Fibroblast of skin of scalp (primary cell): ENCODE measurements at places on chromosomes 6 and 20.
A peak's percentile ranks its signal among the peaks of the same experiment; 100 is the strongest.

GRCh38 chr6:17980329-17980728, 7.1 kb downstream of the KIF13A start:
- no peak for DNase-seq

DNA sequence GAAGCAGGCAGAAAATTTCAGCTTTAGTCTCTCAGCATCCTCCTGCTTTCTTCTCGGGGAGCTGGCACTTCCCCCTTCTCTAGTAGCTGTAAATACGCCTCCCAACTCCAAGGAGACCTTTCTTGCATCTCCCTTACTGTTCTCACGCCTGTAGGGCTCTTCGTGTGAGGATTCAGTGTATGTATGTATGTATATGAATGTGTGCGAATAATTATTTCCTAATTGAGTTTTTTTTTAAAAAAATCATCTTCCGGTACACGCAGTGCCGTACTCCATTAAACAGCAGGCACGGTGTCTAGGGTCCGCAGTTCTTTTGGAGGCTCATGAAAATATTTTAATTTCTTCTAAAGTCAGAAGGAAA, 85.4 kb downstream of the HFE start:
- peak; percentile 57 for DNase-seq

DNA sequence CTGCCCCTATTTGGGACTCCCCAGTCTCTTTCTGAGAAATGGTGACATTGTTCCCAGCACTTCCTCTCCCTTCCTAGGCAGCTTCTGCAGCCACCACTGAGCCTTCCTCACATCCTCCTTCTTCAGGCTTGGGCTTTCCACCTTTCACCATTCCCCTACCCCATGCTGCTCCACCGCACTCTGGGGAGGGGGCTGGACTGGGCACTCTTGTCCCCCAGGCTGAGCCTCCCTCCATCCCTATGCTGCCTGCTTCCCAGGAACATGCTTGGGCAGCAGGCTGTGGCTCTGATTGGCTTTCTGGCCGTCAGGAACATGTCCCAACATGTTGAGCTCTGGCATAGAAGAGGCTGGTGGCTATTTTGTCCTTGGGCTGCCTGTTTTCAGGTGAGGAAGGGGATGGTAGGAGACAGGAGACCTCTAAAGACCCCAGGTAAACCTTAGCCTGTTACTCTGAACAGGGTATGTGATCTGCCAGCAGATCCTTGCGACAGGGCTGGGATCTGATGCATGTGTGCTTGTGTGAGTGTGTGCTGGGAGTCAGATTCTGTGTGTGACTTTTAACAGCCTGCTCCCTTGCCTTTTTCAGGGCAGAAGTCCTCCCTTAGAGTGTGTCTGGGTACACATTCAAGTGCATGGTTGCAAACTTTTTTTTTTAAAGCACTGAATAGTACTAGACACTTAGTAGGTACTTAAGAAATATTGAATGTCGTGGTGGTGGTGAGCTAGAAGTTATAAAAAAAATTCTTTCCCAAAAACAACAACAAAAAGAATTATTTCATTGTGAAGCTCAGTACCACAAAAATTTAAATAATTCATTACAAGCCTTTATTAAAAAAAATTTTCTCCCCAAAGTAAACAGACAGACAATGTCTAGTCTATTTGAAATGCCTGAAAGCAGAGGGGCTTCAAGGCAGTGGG, 2.1 kb upstream of the CDKN1A start:
- peak; percentile 33 for DNase-seq

GRCh38 chr6:33815854-33816253, 12.1 kb upstream of the MLN start:
- DNase-seq, result peak; percentile 38

DNA sequence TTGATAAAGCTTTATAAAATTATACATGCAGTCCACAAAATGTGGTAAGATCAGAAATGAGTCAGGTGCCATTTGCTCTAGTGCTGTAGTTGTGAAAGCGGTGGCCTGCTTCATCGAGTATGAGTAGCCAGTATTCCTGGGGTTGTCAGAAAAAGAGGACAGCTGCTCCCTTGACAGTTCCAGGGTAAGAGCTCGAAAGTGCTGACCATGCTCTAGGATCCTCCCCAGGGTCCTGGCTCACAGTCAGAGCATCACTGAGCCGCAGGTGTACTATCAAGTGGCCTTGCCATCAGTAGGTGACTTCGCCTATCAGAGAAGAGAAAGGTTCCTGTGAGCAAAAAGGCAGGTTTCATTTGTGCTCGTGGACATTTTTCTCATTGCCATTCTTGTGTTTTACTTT, 3.6 kb downstream of the BTBD3 start:
- DNase-seq, result no peak

- peak; percentile 9 for DNase-seq
Observed at GRCh38 chr6:139680819-139681218, 306.4 kb upstream of the CITED2 start.

DNA sequence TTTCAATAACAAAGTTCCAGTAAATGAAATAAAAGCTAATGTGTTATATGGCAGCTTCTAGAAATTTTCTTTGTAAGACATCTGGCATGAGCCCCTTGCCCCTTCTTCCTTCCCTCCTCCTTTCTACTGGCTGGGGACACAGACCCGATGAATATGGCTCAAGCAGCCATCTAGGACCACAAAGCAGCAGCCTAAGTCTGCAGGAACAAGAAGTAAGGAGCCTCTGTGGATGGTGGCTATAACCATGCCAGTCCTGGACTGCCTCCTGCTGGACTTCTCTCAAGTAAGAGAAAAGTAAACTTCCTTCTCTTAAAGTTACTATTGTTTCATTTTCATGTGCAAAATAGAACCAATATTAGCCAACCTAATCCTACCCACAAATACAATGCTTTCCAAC, 114.9 kb upstream of the DST start:
- peak; percentile 37 for DNase-seq

DNA sequence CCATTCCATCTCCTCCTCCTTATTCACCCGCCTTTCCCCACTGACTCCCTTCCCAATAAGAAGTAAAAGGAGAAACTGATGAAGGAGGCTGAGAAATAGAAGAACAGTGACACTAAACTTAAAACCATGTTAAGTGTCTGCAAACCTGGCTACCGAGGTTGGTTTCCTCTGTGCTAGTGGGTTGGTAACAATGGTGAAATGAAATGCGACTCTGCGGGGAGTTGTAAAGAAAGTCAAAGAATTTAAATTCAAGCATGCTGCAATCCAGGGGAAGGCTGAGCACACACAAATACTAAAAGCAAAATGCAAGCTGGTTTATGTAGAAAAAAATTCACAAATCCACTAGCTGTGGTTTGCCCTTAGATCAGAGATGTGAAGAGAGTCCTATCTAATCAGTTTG, 155.2 kb upstream of the PDE10A start:
- no peak for DNase-seq

DNA sequence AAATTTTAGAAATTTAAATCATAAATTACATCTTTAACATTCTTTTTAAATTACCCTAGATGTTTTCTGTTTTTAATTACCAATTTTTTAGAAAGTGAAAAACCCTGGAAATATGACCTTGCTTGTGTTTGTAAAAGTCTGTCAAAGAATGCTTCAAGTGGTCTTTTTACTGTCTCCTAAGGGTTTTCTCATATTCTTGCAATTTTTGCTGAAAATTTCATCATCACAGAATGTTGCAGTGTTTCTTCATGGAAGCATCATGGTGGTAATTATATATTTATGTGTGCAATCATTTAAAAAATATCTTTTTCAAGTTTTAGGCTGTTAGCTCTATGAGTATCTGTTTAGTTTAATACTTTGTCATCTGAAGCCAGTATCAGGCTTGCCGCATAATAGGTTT, 178.2 kb downstream of the HDGFL1 start:
- DNase-seq, result peak; percentile 71

GRCh38 chr6:82959385-82959941, 106.2 kb downstream of the UBE3D start:
- peak; percentile 88 for DNase-seq

DNA sequence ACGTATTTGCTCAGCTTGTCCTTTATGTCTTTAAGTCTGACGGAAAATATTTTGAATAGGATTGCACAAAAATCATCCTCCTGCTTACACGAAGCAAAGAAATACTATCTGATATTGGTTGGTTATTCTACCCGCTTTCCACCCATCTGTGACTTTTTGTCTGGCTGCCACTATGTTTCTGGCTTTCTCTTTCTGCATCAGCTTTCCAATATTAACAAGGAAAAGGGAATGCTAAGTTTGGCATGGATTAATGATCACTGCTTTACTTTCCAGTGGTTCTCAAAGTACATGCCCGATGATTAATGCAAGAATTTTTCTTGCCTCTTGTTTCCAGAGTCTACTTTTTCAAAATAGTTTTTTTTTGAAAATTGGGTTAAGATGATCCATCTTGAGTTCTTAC, 57.0 kb downstream of the RNF144B start:
- DNase-seq, result no peak

- DNase-seq, result no peak
Observed at GRCh38 chr6:145621776-145622175, 113.5 kb downstream of the EPM2A start.

- peak; percentile 3 for DNase-seq
Observed at GRCh38 chr20:52746190-52746589, 226.0 kb upstream of the TSHZ2 start.

GRCh38 chr20:44961870-44962267, 1.7 kb upstream of the TOMM34 start:
- DNase-seq, result peak; percentile 17

- DNase-seq, result no peak
Observed at GRCh38 chr20:11376420-11376819, 541.3 kb upstream of the BTBD3 start.

DNA sequence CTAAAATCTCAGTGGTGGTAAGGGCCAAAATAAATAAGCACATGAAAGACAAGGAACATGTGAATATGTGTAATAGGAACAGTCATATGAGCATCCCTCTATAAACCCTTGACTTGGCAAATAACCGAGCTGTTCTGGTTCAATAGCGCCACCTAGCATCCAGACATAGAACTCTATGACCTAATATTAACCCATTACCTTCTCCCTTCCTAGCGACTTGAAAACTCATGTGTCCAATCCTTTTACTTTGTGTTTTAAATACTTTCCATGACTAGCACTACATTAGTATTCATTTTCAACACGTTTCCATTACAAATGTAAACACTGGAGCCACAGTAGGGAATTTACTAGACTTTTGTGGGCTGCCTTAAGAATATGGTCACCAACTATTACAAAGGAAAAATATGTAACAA, 279.7 kb downstream of the UST start:
- DNase-seq, result peak; percentile 97

DNA sequence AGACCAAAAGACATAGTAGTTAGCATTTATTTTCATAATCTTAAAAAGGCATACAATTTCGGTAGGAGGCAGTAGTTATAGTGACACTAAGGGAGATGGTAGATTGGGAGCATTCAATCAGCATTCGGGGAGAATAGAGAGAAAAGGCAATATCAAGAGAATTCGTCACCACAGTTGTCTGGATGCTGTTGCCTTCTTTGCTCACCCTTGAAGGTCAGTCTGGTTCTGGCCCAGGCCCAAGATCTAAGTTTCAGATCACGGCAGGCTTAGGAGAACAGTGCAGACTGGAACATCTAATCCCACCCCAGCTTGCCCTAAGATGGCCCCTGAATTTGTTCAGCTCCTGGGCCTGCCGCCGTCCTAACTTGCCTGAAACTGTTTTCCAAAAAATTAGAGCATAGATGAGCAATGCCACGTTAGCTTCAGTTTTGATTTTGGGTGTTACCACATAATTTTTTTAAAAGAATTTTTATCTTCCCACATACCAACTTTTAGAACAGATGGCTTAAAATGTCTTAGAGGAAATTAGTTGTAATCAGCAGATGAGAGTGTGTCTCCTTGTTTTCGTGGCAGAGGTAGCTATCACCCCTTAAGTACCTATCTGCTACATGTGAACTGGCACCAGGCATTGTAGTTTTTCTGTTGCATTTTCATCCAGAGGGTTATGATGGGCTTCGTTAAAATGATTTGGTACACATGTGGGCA, 8.3 kb upstream of the CEP85L start:
- no peak for DNase-seq

GRCh38 chr6:152922706-152923105, 60.1 kb downstream of the FBXO5 start:
- DNase-seq, result no peak

DNA sequence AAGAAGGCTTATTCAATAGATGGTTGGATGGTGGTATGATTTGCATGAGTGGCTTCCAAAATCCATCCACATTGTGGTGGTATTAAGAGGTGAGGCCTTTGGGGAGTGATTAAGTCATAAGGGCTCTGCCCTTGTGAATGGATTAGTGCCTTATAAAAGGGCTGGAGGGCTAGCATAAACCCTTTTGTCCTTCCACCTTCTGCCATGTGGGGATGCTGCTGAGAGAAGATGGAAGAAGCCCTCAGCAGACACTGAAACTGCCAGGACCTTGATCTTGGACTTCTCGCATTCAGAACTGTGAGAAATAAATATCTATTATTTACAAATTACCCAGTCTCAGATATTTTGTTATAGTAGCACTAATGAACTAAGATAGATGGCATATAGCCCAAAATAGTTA, 27.8 kb upstream of the SRPK1 start:
- DNase-seq, result peak; percentile 9

GRCh38 chr6:157712585-157713295, 110.3 kb upstream of the SNX9 start:
- DNase-seq, result no peak

DNA sequence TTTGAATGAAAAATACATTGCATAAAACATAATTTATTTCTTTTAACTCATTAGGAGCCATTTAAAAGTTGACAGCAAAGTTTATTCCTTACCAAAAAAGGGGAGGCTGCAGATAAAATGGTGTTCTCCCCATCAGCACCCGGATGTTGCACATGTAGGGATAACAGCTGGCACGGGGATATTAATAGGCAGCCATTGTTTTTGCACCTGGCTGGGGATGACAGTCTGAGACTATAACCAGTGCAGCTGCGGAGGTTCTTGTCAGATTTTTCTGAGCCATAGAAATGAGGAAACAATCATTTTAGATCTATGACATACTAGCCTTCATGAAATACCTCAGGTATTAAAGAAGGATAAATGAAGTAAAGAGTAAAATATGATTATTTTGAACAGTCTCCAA, 20.1 kb upstream of the HECA start:
- no peak for DNase-seq
